A172 (cell line): ENCODE measurements at places on chromosomes 5 and 9. TPM values are rescaled to one million over a fixed set of nuclear protein-coding genes. Genes with fewer than 3 reads are reported as not detected.

- no peak for DNase-seq
These were observed 98.5 kb upstream of the SPATA31C2 start for GRCh38 chr9:88236511-88237478.

DNA sequence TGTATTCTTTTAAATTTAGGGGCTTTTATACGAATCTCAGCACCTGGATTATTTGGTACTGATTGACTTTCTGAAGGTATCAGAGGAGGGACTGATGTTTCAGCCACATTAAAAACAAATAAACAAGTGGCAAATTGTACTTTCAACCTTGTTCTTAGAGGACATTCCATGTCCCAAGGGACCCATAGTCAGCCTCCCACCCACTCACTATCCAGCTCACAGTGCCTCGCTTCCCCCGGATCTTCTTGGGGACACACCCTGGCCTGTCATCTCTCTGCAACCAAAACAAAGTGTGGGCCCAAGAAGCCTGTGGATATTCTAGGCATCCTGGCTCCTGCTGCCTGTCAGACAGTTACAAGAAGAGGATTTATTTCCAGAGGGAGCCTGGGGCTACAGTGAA, 8.8 kb upstream of the BOD1 start:
- DNase-seq, result no peak

DNA sequence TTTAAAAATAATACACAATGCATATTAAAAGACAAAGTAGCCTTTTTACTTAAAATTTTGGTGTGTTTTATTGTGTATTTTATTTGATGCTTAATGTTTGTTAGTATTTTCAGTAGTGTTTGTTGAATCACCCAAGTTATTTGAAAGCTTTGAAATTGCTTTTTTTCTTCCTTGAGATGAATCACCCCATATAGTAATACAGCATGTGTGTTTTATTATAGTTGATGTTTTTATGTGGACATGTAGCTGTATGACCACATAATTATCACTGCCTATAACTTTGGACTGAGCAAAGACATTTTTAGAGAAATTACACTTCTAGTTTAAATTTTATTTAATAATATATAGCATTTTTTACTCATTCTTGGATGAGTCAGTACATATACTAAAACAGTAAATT, 18.0 kb downstream of the FAM174A start:
- no peak for DNase-seq

DNA sequence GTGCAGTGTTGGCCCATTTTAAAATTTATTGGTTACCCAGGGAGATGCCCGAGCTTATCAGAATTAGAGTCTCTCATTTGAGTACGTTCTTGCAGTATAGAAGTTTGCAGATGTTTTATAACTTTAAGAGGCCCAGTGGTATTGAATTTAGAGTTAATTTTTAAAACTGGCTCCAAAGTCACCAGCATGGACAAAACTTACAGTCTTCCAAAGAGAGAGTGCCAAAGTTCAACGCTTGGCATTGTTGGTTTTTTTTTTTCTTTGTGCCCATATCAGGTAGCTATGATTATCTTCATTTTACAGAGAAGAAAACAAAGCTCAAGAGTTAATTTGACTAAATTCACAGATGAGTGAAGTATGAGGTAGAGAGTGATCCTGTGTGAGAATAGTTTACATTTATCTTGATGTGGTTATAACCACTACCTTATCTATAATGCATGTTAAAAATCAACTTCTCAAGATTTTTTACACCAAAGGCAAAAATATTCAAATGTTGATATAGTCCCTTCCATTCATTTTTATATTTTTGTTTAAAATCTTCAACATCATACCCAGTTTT, 273.7 kb upstream of the DMRT1 start:
- DNase-seq, result no peak

The RNF183 gene
- not detected in 2 replicates for total RNA-seq

The MATR3 gene
- 333 and 368 TPM in 2 replicates for total RNA-seq
